ENCODE measurements at places on chromosomes 5 and 9. TPM values are rescaled to one million over a fixed set of nuclear protein-coding genes. Genes with fewer than 3 reads are reported as not detected.

Gene SLC34A1
- polyA plus RNA-seq, result 0.02 TPM

Gene KIF27
- polyA plus RNA-seq, result 2.9 TPM

Gene PCDHA10
- polyA plus RNA-seq, result 0.02 TPM

Gene PITX1
- 0.89 TPM for polyA plus RNA-seq

Gene FUT7
- 5.5 TPM for polyA plus RNA-seq

Gene FOXI1
- 0.10 TPM for polyA plus RNA-seq

Gene FGF1
- 0.47 TPM for polyA plus RNA-seq

GRCh38 chr9:137494550-137495351 lies 35.6 kb upstream of the NSMF start:
- DNase-seq, result peak; percentile 5

- DNase-seq, result peak; percentile 51
These were observed 130.1 kb downstream of the C9orf50 start for GRCh38 chr9:129490583-129491486.

DNA sequence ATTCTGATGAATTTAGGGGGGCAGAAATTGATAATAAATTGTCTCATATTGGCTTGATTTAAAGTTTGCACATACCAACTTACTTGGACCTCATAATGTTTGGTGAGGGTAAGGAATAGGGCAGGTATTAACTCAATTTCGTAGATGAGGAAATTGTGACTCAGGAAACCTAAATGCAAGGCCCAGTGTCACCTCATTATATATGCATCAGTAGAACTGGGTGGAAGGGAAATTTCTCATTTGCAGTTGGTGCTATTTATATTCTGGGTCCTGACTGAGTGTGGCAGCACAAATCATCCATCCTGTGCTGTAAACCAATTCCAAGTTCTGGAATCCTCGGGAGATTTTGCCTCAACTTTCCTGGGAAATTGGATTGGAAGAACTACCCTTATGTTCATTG lies 103.0 kb downstream of the SPATA31D1 start:
- DNase-seq, result no peak

GRCh38 chr9:125085703-125086477 lies 57.4 kb downstream of the SCAI start:
- peak; percentile 18 for DNase-seq

DNA sequence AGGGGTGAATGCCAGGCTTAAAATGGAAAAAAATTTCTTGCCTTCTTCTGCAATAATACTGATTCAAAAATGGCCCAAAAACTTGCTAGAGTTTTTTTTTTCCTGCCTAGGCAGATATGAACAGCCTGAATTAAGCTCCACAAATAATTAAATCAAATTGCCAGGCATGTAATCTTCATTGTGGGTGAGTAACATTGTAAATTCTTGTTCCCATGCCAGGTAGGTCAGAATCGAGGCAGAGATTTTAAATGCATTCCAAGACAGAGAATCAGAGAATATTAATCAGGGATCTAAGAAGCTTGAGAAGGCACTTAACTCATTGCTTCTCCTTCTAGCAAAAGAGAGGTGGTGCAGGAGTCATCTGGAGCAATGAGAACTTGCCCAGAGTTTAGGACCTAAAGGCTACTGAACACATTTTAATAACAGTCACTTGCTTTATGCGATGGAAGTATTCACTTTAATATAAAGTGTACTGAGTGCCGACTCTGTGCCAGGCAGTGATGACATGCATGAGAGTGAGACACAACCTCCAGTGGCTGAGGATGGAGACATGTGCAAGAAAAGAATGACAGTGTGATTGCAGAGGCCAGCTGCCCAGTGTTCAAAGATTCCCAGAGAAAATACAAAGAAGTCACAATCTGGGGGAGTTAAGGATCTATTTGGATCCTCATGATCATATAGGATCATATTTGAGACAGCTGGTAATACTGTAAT lies 102.3 kb downstream of the APBA1 start:
- DNase-seq, result no peak

GRCh38 chr5:112703866-112704820 lies 33.5 kb upstream of the APC start:
- DNase-seq, result peak; percentile 20

GRCh38 chr5:146515473-146516150 lies 378 bp downstream of the GPR151 start:
- DNase-seq, result no peak

GRCh38 chr9:38114905-38115304 lies 45.9 kb upstream of the SHB start:
- DNase-seq, result no peak

Measured in lung (tissue), 17 donors.